Astrocyte (in vitro differentiated cells and primary cell): ENCODE measurements at places on chromosomes 5 and 9.

- peak; percentile 47 for DNase-seq
Measured at GRCh38 chr9:104747565-104748358, at the start of gene NIPSNAP3A. Gene NIPSNAP3A, plus strand, starts transcription at chr9:104747683. Its CDS starts 110 bp downstream, at chr9:104747793.

GRCh38 chr9:80954521-80954920 lies 734.8 kb downstream of the TLE1 start:
- DNase-seq = no peak

DNA sequence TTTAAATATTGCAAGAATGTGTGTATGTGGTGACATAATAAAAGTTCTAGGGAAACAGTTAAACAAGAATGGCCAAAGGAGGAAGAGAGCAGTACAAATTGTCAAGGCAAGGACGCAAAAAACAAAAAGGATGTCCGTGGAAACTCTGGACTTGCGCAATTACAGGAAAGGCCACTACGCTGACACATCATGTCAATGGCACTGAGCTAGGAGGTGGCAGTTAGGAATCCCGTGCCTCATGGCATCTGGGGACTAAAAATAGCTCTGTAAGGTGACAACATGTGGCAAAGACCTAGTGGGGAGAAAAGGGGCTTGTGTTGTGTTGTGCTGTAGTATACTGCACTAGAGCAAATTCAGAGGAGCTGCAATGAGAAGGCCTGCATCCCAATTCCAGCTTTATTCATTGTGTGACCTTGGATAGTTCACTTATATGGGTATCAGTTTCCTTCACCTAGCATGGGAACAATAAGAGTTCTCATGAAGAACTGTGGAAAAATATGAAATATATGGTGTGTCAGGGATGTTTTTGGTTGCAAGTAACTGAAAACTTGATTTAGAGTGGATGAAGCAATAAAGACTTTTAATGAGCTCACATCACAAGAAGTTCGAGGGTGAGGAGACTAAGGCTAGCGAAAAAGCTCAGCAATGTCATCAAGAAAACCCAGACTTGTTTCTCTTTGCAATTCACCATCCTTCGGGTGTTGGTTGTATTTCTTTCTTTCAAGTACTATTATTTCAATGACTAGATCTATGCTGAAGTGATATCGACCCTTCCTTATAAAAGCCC lies 124.1 kb upstream of the STC2 start:
- DNase-seq = no peak

- no peak for DNase-seq
Measured at GRCh38 chr5:112290691-112291090, 128.4 kb downstream of the EPB41L4A start.

GRCh38 chr9:21392270-21392669 lies 7.1 kb upstream of the IFNA2 start:
- no peak for DNase-seq
